Peyer's patch (tissue), 4 donors: ENCODE measurements at places on chromosomes 6 and 20. TPM values are rescaled to one million over a fixed set of nuclear protein-coding genes. Genes with fewer than 3 reads are reported as not detected.

Gene DUSP15
- 2.3 TPM for total RNA-seq

Gene CLPSL2
- total RNA-seq, result not detected

Gene RAET1E
- not detected for total RNA-seq

Gene CST5
- total RNA-seq, result not detected

Gene PSORS1C2
- not detected for total RNA-seq

Gene MUC21
- not detected for total RNA-seq

Gene AVP
- total RNA-seq, result not detected

Gene MC3R
- not detected for total RNA-seq

Gene BTN3A1
- 43.2 TPM for total RNA-seq

Gene TEAD3
- 31.5 TPM for total RNA-seq

Gene JPH2
- 1.2 TPM for total RNA-seq

Gene TMEM217
- total RNA-seq, result not detected
